T-helper 2 cell treated with Interferon-gamma antibody and Interleukin-4, amounts not matched to agents 100 ng/mL and 5 ng/mL, for 36 hours (primary cell): ENCODE measurements at places on chromosomes 7 and 10. TPM values are rescaled to one million over a fixed set of nuclear protein-coding genes. Genes with fewer than 3 reads are reported as not detected.

The FEZF1 gene
- not detected in 2 replicates for total RNA-seq

The TUBAL3 gene
- not detected in 2 replicates for total RNA-seq

The POMZP3 gene
- total RNA-seq, result 6.2 and 7.8 TPM in 2 replicates

The EN2 gene
- total RNA-seq, result not detected in 2 replicates

The ELAPOR2 gene
- 4.1 and 6.0 TPM in 2 replicates for total RNA-seq

The FAM185A gene
- 8.2 and 8.3 TPM in 2 replicates for total RNA-seq
